Hypothalamus (tissue), 51 donors: ENCODE measurements at places on chromosomes 13 and 19.

DNA sequence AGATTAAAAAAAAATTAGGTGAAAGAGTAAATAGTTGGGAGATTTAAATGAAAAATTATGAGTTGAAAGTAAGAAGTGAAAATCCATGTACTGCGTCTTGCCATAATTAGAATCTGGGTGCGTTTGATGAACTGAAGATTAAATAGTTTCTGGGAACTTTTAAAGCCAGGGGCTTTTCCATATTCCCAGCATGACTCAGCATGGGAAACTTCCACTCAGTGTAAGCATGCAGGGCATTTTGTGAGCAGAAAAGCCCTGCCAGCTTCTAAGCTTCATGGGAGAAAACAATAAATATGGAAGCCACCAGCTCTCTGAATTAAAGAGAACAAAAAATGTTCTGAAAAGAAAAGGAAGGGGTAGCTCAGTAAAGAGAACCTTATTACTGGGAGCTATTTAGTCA, 62.0 kb upstream of the EDNRB start:
- DNase-seq = no peak

DNA sequence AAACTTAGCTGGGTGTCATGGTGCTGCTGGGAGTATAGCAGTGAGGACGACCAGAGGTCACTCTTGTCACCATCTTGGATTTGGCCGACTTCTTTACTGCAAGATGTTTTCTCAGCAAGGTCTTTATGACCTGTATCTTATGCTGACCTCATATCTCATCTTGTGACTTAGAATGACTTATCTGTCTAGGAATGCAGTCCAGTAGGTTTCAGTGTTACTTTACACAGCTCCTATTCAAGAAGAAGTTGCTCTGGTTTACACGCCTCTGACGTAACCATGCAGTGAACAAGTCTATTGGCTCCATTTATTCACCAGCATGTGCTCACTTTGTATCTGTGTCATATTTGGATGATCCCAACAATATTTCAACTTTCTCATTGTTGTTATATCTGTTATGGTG, 26.7 kb downstream of the ZNF850 start:
- DNase-seq = no peak

DNA sequence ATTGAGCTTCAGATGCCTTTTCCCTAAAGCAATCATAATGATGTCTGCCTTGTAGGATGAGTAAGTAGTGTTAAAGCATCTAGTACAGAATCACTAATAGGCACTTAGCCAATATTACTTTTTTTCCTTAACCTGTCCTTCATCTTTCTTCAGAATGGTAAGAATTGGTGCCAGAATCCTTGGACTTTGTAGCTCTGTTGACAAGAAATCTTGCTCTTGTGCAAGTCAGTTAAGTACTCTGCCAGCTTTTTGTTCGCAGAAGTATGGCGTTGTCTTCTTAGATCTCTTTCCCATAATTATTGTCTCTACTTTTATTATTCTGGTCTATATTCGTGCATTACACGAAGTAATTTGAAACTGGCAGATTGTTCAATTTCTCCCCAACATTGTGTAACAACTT, 554.5 kb downstream of the PCDH9 start:
- DNase-seq = no peak

DNA sequence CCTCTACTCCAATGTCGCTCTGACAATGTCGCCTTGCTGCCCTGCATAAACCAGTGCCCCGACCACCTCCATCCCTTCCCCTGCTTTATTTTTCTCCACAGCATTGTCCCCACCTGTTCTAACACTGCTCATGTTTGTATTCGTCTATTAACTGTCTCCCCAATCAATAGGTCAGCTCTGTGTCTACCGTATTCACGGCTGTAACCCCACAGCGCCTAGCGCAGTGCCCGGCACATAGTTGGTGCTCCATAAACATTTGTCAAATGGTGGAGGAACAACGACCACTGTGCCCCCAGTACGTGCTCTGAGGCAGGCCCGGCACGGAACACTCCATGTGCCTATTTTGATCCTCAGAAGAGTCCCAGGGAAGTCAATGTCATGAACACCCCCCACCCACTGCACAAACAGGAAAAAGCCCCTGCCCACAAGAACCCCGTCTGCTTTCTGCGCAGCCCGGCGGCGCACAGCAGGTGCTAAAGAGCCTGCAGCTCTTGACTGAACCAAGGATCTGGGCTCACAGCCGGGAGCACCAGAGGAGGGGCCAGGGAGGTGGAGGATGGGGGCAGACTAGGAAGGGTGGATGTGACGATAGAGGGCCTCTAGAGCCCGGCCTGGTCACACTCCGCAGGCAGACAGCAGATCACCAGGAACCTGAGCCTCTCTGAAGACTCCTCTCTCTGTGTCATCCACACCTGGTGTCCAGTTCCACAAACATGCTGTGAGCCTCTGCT, 1.8 kb upstream of the CEACAM16 start:
- no peak for DNase-seq

DNA sequence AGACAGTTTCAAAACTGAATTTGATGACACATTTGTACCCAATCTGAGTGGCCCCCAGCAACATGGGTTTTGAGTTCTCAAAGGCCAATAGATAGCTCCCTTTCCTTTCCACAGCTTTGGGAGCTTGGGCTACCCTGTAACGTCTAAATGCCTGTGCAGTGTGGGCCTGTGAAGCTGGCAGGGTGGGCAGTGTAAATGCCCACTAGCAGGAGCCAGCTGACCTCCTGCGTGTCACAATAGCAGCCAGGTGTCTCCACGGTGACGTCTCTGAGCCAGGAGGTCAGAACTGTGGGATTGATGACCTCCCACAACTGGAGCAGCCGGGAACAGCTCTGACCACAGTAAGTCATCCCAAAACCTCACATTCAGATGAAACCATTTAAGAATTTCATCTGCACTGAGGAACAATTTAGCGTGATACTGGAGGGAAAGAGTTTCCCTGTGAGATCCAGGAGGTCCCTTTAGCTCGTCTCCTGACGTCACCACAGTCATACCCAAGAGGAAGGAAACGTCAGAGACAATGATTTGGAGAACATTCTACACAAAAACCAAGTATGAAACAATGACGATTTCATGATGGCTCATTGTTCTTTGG, at the start of gene IPO5:
IPO5 (plus strand) TSS at position 300 of the 595 bp plus-strand sequence. CDS start 23,022 bp downstream, outside the sequence.
- DNase-seq = no peak

DNA sequence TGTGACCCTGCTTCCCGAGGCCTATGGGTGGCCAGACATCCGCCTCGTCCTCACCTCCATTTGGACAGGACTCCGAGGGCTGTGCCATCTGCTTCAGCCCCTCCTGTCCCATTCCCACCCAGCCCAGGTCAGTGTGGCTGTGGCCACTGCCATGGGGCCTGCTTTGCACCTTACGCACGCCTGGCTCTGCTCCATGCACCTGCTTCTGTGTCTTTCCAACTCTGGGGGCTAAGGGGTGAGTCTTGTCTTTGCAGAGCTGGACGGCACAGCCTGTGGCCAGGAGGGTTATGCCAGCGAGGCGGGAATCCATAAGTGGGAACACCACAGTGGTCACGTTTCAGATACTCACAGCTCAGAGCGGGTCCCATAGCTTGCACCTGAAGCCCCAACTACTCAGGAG, 5.2 kb upstream of the ZNF554 start:
- no peak for DNase-seq

- peak; percentile 87 for DNase-seq
Observed at GRCh38 chr13:30464496-30465342, 1.0 kb downstream of the HMGB1 start.

GRCh38 chr13:80093888-80094287, 247.0 kb downstream of the SPRY2 start:
- no peak for DNase-seq

- DNase-seq = no peak
Observed at GRCh38 chr13:98927951-98928927, 49.6 kb downstream of the DOCK9 start.

GRCh38 chr13:83265279-83265678, 617.0 kb downstream of the SLITRK1 start:
- no peak for DNase-seq

DNA sequence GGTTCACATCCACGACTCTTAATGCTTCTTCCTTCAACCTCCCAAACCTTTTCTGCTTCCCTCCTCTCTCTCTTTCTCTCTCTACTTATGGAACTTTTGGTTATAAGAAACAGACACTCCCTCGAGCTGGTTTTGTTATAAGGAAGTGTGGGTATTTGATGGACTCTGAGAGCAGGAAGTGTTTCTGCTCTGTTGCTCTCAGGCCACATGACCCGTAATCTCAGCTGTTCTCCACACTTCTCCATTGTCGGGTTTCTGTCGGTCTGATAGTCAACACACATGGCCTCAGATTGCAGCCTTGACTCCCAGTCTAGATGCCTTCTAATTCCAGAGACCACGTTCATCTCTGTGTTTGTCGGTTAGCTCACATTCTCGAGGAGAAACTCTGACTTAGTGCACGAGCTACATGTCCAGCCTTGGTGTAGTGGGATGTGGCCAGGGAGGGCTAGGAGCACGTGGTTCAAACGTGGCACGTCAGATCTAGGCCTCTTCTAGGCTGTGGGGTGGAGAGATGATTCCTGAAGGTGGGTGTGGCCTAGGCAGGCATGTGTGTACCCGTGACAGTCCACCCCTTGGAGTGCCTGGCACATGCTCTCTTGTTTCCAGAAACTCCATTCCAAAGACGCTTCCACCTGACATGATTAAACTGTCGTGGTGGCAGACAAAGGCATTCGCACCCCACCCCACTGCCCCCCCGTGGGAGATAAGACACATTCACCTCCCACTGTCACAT, 26.3 kb downstream of the CNFN start:
- no peak for DNase-seq

DNA sequence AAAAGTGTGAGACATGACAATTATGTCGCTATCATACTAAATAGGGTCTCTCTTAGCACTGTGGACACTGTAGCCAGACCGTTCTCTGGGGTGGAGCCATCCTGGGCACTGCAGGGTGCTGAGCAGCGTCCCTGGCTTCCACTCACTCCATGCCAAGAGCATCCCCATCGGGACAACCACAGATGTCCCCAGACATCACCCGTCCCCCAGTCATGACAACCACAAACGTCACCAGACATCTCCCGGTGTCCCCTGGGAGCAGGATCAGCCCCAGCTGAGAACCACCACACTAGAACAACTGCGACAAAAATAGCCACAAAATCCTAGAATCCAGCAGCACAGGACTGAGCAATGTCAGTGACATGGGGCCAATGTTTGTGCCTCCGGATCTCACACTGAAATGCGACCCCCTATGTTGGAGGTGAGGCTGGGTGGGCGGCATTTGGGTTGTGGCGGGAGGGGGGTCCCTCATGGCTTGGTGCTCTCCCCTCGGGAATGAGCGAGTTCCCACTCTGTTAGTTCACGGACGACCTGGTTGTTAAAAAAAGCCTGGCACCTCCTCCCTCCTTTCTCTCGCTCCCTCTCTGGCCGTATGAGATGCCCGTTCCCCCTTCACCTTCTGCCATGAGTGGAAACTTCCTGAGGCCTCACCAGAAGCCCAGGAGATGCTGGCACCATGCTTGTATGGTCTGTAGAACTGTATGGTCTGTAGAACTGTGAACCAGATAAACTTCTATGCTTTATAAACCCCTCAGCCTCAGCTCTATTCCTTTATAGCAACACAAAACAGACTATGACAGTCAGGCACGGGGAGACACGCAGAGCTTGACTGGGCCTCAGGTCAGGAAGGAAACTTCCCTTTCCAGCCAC, 93.9 kb downstream of the GADD45B start:
- no peak for DNase-seq

GRCh38 chr13:111630406-111630805, 310.0 kb downstream of the TEX29 start:
- DNase-seq = no peak

DNA sequence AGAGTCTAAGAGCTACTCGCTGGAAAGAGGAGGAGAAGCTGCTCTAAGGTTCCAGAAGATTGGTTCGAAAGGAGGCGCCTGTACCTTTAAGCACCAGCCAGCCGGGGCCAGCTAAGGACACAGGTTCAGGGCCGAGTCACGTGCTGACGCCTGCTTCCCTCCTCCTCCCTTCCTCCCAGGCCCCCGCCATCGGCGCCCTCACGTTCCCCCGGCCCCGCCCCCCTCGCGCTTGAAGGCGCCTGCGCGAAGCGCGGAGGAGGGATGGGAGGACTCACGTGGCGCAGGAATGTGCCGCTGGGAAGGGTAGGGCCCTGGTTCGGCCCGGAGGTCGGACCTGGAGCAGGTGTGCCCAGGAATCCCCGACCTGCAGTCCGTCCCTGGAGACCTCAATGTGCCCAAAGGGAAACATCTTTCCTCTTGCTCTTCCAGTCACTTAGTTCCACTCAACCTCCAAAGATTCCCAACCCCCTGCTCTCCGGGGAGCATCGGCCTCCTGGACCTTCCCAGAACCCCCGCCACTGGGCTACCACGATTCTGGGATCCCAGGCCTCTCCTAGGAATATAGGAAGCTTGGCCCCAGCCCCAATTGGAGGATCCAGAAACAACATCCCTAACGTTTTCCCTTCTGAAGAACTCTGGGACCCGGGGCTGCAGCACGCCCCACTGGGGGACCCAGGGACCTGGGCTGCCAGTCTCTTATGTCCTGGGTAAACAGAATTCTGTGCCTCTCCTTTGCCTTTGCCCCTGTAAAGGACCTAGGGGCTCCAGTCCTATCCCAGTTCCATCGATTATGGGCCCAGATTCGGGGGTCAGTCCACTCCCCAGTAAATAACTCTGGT, 2.5 kb downstream of the DBP start:
- DNase-seq = peak; percentile 94

GRCh38 chr13:74921326-74921725, 560.6 kb downstream of the TBC1D4 start:
- no peak for DNase-seq

GRCh38 chr13:44768239-44768638, 192.1 kb upstream of the TSC22D1 start:
- DNase-seq = no peak

GRCh38 chr13:113437408-113438010, 15.8 kb downstream of the ADPRHL1 start:
- no peak for DNase-seq

- no peak for DNase-seq
Observed at GRCh38 chr13:60230593-60230992, 66.9 kb upstream of the DIAPH3 start.

- DNase-seq = no peak
Observed at GRCh38 chr19:4108767-4109625, 14.9 kb downstream of the MAP2K2 start.

GRCh38 chr13:66014771-66015170, 1215.4 kb downstream of the PCDH9 start:
- no peak for DNase-seq

DNA sequence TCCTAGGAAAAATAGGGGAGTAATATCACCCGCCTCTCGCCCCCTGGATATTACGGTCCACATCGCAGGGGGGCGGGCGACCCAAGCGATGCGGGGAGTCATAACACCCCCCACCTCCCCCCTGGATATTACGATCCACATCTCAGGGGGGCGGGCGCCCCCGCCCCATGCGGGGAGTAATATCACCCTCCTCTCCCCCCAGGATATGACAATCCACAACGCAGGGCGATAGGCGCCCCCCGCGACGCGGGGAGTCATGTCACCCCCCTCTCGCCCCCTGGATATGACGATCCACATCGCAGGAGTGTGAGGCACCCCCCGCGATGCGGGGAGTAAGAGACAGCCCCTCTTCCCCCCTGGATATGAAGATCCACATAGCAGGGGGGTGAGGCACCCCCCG, 684.4 kb upstream of the PCDH9 start:
- DNase-seq = no peak

DNA sequence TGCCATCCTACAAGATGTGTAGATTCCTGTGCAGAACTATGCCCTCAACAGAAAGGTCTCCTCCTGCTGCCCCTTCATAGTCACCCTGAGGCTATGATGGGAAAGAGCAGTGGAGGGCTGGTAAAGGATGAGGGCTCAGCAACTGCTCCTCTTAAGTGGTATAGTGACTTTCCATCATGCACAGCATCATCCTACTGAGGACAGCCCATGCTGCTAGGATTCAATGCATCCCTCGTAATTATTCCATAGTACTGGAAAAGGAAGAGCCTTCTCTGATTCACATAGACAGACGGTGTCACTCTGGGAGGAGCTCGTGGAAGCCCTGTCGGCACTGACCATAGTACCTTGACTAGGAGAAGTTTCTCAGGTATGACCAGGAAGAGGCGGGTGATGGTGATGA, 47.6 kb upstream of the IRS2 start:
- DNase-seq = no peak
